ENCODE measurements at places on chromosomes 16 and 17.

DNA sequence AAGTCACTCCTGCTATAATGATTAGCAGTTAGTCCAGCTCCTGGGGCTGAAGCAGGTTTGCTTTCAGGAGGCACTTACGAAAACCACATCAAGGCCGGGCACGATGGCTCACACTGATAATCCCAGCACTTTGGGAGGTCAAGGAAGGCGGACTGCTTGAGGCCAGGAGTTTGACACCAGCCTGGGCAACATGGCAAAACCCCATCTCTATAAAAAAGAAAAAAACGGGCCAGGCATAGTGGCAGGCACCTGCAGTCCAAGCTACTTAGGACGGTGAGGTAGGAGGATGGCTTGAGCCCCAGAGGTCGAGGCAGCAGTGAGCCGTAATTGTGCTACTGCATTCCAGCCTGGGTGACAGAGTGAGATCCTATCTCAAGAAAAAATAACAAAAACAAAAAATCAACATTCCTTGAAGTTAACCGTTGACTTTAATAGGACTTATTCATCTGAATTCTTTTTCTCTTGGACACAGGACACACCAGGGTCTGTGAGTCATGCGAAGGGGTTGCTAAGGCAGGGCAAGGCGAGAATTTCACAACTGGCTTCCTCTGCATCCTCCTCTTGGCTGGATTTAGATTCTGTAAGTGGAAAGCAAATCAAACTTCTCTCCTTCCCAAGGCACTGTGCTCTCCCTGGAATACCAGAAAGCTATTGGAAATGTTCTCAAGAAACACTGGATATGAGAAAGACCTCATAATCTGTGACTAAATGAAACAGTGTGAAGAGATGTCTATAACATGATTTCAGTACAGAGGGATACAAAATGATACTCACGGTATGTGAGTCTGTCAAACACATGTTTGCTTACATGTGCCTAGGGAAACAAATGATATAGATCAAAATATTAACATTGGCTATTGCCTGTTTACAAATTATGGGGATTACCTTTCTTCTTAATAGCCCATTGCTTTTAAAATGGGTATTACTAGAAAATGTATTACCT is 99.5 kb downstream of the SYCE1L start:
- peak; percentile 95 for DNase-seq

DNA sequence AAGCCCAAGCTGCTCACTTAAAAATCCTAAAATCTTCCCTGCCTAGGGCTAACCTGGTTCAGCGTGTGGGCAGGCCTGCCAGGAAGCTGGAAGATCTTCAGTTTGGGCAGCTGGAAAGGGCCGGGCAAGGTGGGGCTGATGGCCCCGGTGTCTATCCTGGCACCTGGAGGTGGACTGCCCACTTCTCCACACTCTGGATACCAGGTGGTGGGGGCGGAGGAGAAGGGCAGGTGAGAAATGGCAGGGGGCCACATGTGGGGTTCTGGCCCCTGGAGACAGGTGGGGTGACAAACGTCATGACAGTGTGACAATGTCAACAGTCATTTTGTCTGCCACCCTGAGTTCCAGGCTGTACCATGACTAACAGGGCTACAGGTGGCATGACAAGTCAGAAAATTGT is 78.5 kb upstream of the C16orf82 start:
- DNase-seq: no peak

GRCh38 chr16:84605339-84605848 is 12.5 kb downstream of the COTL1 start:
- DNase-seq: no peak

DNA sequence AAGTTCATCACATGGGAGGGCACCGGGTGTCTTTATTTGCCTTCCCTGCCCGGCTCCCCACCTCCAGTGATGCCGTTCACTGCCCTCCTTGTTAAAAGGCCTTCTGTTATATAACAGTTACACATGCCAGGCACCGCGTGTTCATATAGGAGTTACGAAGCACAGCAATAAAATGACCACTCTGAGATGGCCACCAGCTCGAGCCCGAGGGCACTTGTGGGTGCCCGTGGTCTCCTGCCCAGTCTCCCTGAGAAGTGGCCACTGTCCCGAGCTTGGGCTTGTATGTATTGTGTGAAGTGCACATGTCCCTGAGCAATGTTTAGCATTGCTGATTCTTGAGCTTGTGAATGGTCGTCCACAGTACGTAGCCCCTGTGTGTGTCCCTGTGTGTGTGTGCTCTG is 355.6 kb downstream of the SEC14L1 start:
- no peak for DNase-seq

GRCh38 chr17:18059283-18059682 is 20.1 kb downstream of the GID4 start:
- no peak for DNase-seq

GRCh38 chr17:61340431-61341209 is 59.0 kb upstream of the TBX2 start:
- DNase-seq: peak; percentile 36

GRCh38 chr16:16150117-16150877 is 73.0 kb downstream of the ABCC6 start:
- peak; percentile 54 for DNase-seq

GRCh38 chr17:79485419-79485985 is 125.3 kb downstream of the RBFOX3 start:
- no peak for DNase-seq

DNA sequence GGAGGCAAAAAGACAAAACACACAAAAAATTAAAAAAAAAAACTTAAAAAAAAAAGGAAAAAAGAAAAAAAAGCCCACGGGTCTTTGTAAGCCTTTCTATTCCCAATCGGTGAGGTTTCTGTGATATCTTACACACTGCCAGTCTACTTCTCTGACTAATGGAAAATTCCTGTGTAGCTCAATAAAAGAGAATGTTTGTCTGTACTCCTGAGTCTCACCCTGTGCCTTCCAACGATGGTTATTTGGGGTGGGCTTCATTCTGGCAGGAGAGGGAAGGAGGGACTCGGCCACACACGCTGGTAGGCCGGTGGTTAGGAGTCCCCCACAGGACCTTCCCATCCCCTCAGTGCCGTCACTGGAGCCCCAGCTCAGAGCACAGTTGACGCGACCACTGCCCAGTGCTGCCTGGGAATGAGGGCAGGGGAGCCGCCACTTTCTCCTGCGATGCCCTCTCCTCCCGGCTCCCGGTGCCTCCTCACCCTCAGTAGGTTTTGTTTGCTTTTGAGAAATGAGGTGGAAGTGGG is 68.0 kb downstream of the AMFR start:
- peak; percentile 42 for DNase-seq

- peak; percentile 58 for DNase-seq
These were observed at the start of gene HOXB7 for GRCh38 chr17:48610282-48611211. TSS of gene HOXB7 (minus strand) at chr17:48611017. CDS start at chr17:48610918, 99 bp downstream.

DNA sequence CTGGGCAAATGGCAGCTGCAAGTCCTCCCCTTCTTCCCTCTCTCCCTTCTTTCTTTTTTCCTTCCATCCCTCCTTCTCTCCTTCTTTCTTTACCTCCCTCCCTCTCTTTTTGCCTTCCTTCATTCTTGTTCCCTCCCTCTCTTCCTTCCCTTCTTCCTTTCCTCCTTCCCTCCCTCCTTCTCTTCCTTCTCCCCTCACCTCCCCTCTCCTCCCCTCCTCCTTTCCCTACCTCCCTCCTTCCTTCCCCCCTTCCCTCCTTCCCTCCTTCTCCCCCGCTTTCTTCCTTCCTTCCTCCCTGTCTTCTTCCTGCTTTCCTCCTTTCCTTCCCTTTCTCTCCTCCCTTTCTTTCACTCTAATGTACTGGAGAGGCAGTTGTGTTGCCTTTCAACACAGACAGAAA is 110.8 kb upstream of the SALL1 start:
- no peak for DNase-seq

DNA sequence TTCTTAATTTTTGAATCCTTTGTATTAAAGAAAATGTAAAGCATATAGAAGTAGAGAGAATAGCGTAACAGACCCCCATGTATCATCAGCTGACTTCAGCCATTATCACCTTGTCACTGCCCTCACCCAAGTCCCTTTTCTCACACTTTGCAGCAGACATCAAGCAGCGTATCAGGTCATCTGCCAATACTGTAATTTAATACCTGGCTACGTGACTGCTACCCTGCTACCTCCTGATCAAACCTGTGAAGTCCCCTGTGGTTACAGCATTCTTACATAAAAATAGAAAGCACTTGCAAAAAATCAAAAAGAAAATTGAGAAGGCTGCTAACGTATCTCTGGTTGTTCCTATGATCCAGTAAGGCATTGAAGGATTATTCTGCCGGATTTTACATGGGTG is 96.4 kb downstream of the PLCG2 start:
- DNase-seq: no peak

DNA sequence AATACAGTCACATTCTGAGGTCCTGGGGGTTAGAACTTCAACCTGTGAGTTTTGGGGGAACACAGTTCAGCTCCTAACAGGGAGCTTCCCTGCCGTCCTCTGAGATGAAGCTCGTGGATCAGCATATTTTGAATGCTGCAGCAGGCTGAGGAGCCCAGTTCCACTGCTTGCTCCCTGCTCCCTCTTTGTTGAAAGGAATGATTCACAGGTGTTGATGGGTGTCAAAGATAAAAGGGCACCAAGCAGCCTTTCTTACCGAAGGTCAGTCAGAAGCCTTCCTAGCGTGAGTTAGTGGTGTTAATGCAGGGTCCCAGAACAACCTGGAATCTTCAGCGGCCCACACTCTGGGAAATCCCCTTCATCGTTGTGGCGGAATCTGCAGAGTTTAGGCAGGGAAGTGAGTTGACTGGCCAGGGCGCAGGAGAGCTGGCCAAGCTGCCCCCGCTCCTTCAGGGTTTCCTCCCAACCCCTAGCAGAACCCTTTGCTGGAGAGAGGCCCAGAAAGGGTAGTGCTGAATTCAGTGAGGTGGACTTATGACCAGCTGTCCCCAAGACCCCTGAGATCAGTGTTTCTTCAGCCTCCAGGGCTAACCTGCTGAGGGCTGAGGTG is 114.8 kb downstream of the GNAO1 start:
- no peak for DNase-seq

DNA sequence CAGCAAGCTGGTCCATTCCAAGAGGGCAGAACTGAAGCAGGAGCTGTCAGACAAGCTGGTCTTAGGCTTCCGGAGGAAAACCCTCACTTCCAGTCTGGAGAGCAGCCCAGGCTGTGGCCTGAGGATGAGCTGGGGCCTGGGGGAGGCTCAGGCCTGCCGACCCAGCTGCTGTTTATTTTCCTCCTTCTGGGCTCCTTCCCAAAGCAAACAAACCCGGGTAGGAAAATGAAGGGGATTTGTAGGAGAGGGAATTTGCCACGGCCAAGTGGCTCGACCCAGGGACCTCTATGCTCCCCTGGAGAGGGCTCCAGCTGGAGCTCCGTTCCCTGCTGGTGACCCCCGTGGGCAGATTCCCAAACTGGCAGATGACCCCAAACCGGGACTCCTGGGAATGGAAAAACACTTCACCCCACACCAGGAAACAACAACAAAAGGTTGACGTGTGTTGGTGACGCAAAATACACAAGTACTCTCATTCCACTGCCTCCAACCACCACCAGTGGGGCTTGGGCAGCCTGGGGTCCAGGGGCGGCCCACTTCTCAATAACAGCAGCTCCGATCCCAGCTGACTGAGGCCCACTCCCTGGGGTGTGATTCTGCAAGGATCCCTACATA is 8.8 kb downstream of the JUP start:
- DNase-seq: peak; percentile 96

GRCh38 chr16:19701091-19701490 is 16.9 kb downstream of the KNOP1 start:
- peak; percentile 30 for DNase-seq

- DNase-seq: no peak
These were observed 535.2 kb upstream of the CDH11 start for GRCh38 chr16:65657071-65657494.

- no peak for DNase-seq
These were observed 101.5 kb upstream of the IRX6 start for GRCh38 chr16:55222486-55222885.

DNA sequence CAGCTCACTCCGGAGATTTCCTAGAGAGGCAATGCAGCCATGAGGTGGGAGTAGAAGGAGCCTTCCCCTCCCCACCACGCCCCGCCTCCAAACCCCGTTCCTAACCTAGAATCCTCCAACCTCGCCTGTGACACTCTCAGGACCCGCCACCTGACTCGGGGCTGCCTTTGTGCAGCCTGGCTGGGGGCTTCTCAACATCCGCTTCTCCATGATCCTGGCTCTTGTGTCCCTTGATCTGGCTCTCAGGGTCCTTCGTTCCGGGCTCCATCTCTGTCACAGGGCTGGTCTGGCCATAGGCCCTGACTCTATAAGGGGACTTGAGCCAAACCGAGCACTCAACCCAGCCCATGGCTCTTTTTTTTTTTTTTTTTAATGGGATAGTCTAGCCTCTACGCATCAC is 24.3 kb downstream of the CDRT15 start:
- DNase-seq: no peak

DNA sequence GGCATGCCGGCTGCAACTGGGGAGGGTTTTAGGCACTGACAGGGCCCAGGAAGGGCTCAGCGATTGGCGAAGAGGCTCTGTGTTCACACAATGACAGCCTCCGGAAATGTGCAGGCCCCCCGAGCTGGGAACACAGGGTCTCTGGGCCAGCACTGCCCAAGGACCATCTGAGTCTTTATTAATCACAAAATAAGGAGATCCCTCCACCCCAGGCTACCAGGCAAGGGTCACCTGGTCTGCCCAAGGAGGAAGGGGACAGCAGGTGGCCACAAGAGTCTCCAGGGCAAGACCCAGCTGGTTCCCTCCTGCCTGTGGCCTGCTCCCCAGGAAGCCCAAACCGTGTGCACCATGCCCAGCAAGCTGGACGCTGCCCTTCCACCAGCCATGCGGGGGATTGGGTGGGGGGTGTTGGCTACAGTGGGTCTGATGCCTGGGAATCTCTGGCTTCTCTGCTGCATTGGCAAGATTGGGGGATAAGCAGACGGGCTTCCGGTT is 52.1 kb upstream of the TNRC6C start:
- no peak for DNase-seq

- peak; percentile 70 for DNase-seq
These were observed 1.8 kb downstream of the CNTNAP4 start for GRCh38 chr16:76278980-76279379.

DNA sequence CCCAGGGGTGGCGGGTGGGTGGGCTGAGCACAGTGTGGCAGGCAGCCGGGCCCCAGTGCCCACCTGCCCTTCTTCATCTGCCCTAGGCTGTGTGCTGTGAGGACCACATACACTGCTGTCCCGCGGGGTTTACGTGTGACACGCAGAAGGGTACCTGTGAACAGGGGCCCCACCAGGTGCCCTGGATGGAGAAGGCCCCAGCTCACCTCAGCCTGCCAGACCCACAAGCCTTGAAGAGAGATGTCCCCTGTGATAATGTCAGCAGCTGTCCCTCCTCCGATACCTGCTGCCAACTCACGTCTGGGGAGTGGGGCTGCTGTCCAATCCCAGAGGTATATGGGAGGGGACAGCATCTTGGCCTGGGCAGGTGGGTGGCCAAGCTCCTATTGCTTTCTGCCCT is 6.4 kb downstream of the GRN start:
- DNase-seq: no peak

DNA sequence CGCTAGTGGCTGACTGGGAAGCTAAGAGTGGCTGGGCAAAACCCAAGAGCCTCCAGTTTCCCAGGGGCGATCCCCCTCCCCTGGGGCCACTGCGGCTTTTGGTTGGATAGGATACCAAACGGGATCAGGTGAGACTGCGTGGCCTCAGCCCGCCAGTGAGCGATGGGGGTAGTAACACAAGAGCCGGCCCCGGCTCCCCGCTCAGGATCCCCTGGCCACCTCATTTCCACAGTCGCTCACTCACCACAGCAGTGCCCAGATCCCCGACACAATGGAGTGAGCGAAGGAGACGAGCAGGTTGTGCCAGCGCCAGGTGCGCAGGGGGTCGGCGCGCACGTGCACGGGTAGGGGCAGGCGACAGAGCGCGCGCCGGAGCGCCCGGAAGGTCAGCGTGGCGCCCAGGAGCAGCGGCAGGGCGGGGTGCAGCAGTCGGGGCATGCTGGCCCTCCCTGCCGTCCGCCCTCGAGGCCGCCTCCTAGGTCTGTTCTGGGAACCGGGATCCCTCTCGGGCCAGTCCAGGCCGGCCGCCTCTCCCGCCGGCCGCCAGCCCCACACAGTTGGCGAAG is 290 bp downstream of the TLCD1 start:
- peak; percentile 77 for DNase-seq

All from fibroblast of mammary gland (primary cell).